ENCODE measurements at places on chromosomes 6 and 20. TPM values are rescaled to one million over a fixed set of nuclear protein-coding genes. Genes with fewer than 3 reads are reported as not detected.

DYNLT2 gene
- total RNA-seq = 2.7 TPM

DNA sequence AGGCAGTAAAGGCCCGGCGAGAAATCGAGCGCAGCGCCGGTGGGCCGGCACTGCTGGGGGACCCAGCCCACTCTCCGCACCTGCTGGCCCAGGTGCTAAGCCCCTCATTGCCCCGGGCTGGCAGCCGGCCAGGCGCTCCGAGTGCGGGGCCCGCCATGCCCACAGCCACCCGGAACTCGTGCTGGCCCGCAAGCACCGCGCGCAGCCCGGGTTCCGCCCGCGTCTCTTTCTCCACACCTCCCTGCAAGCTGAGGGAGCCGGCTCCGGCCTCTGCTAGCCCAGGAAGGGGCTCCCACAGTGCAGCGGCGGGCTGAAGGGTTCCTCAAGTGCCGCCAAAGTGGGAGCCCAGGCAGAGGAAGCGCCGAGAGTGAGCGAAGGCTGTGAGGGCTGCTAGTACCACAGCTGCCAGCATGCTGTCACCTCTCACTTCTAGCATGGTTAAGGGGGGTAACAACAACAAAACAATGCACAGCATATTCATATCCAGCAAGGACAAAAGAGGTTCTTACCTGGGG lies 11.3 kb upstream of the GMPR start:
- DNase-seq = no peak

DNA sequence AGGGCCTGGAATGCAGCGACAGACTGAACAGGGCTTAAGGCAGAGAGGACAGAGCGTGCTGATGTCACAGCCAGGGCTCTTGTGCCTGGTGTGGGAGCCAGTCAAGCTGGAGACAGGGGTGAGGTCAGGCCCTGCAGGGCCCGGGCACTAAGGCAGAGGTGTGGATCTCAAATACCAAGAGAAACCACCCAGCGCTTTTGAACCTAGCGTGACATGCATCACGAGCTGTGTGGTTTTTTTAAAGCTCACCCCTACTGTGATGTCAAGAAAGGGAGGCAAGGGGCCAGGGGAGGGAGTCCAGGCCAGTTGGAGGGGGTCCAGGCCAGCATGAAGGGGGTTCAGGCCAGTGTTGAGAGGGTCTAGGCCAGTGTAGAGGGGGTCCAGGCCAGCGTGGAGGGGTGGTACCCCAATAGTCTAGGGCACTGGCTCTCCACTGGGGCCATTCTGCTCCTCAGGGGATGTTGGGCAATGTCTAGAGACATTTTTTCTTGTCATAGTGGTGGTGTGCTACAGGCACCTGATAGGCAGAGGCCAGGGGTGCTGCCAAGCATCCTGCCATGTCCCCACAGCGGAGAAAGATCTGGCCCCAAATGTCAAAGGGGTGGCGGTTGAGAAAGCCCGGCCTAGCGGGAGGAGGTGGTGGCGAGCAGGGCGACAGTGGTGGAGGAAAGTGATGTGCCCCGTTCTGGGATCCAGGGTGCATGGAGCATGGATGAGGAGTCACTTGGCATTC lies 42.6 kb downstream of the RBM38 start:
- DNase-seq = peak; percentile 38

DNA sequence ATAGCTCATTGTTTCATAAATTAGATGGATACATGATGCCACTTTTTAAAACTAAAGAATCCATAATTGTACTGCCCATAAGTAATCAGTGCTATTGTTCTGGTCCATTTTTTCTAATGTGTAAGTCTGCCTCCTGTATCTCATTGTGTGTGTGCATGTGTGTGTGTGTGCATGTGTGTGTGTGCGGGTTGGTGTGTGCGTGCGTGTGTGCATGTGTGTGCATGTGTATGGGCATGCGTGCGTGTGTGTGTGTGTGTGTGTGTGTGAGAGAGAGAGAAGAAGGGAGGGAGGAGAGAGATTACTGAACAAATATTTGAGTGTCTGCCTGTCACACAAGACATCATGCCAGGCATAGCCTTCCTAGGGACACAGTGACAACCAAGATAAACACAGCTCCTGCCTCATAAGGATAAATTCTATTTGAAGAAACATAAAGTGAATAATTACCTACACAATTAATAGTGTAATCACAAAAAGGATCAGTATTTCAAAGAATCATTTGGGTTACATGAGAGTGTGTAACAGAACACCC lies 33.2 kb upstream of the RPS6KA2 start:
- DNase-seq = no peak

- DNase-seq = no peak
Measured at GRCh38 chr6:76472858-76473257, 400.4 kb upstream of the IMPG1 start.

BPI gene
- not detected for total RNA-seq

YWHAB gene
- total RNA-seq = 196 TPM

GRCh38 chr6:88964509-88964908 lies 1.1 kb upstream of the RNGTT start:
- DNase-seq = no peak

DNA sequence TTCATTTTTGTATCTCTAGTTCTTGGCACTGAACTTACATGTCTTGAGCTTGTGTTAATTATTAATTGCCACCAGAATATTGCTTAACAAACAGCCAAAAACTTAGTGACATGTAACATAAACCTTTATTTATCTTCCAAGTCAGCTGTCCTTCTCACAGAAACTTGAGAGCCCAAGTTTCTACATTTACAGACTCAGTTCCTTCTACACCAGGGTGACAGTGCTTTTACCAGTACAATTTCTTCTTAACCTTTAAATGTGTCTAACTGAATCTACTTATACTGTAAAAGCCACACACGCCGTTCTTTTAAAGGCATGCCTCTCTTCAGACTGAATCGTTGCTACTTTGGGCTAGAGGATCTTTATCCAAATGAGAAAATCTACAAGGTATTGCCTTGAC lies 539.2 kb downstream of the GRIK2 start:
- no peak for DNase-seq

GRCh38 chr20:4170621-4171537 lies 155.5 kb upstream of the RNF24 start:
- DNase-seq = no peak

- no peak for DNase-seq
Measured at GRCh38 chr20:33192912-33193501, 24.1 kb upstream of the BPIFA3 start.

- no peak for DNase-seq
Measured at GRCh38 chr6:117951783-117952182, 44.7 kb downstream of the SLC35F1 start.

DNA sequence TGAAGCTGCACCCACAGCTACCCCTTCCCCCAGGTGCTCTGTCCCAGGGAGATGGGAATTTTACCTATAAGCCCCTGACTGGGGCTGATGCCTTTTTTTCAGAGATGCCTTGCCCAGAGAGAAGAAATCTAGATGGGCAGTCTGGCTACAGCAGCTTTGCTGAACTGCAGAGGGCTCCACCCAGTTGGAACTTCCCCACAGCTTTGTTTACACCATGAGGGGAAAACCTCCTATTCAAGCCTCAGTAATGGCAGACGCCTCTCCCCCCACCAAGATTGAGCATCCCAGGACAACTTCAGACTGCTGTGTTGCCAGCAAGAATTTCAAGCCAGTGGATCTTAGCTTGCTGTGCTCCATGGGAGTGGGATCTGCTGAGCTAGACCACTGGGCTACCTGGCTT lies 122.6 kb upstream of the MOCS1 start:
- DNase-seq = no peak

DNA sequence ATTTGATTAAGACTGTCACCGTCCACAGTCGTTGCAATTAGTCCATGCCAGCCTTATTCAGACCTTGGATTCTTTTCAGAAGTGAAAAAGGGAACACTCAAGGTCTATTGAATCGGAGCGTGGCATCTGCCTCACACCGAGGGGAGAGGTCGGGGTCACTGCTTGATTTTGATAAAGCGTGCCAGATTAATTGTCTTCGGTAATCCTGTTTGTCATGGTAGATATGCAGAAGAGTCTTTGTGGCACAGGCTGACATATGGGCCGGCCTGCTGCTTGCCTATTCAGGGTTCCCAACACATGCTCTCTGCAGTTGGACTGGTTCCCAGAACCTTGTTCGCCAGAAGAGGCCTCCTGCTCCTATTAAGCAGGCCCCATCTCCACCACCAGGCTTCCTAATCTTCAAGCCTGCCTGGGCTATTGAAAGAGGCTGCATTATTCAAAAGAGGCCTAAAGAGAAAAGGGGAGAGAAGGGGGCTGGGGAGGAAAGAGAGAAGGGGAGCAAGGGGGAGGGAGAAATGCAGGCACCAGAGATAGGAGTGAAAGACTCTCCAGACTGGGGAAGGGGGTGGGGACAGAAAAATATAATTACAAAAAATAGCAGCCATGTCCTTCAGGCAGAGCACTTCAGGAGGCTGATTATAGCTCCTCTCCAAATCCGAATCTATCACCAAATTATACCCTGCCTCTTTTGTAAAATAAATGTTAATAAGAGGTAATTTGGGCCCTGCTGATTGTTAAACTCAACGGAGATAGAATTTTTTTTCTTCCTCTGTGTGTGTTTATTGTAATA lies 611.3 kb downstream of the HDGFL1 start:
- no peak for DNase-seq

MRPL14 gene
- total RNA-seq = 33.6 TPM
